ENCODE measurements at places on chromosomes 5 and 9.

- no peak for DNase-seq
Observed at GRCh38 chr9:69121155-69122081, 52.7 kb upstream of the TJP2 start.

GRCh38 chr9:27471366-27471765, 52.7 kb upstream of the IFNK start:
- DNase-seq: no peak

GRCh38 chr9:109780453-109781033, 545 bp downstream of the PALM2AKAP2 start:
- no peak for DNase-seq

DNA sequence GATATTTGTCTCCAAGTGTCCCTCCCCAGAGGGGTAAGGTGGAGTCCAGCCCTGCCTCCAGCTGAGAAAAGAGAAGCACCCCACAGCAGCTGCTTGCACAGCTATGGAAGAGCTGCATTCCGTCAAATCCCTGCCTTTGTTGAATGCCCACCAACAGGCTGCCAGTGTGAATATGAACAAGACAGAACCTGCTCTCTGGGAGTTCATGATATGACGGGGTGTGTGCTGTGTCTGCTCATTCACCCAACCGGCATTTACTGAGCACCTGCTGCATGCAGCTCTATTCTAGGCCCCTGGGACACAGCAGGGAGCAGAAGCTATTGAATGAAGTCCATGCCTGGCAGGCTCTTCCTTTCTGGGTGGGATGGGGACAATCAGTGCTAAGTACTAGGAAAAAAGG, 238.8 kb downstream of the GADD45G start:
- DNase-seq: no peak

DNA sequence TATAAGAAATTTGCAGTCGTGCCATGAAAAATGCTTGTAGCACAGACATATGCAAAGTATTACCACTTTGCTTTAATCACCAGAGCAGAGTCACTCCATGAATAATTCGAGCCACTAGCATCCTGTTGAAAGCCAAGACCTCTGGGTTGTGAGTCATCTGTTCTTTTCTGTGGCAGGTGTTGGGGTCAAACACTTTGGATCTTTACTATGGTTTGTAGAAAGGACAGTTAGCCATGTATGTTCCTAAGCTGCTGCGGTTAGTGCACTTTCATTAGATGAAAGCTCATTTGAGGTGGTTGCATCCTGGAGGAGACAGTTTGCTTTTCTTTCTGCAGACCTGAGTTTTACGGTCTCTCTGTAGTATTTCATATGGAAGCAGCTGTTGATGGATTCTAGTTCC, 223.7 kb downstream of the DMRT2 start:
- DNase-seq: no peak

DNA sequence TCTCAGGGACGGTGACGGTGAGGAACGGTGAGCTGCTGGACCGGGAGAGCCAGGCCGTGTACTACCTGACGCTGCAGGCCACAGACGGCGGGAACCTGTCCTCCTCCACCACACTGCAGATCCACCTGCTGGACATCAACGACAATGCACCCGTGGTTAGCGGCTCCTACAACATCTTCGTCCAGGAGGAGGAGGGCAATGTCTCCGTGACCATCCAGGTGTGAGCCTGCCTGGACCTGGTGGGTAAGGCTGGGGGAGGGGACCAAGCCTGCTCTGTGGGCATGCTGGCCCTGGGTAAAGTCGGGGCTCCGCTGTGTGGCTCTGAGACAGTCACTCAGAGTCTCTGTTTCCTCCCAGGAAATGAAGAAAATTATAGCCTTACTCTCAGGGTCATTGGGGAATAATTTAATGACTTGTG, 29.3 kb downstream of the CDHR2 start:
- no peak for DNase-seq

- no peak for DNase-seq
Observed at GRCh38 chr5:177487975-177488374, 9.4 kb downstream of the PDLIM7 start.

DNA sequence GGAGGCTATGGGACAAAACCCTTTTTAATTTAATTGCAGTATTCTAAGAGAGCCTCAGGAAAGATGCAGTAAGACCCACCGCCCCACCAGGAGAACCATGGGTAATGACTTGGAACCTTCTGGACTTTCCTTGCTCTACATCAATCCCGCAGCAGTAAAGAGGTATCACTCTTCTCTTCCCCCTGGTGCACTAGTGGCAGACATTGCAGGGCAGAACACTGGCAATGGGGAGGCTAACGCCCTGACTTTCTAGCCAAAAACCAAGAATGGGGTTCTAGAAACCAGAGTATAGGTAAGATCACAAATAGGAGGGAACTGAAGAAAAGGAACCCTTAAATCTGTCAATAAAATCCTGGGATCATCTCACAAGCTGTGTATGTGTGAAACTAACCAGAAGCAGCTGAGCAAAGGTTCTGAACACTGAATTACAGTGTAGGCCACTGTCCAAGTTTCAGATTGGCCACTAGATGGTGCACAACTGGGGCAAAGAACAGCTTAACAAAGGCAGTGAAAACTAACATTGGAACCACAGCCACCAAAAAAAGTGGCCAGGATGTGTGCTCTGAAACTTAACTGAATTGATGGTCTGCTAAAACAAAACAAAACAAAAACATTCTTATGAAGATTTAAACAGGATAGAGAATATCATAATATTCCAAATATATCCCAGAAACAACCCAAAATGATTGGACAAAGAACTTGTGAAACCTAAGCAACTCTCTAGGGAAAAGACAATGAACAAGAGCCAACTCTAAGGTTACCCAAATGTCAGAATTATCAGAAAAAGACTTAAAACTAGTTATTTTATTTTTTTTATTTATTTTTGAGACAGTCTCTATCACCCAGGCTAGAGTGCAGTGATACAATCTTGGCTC, 6.6 kb upstream of the FAM151B start:
- no peak for DNase-seq

- DNase-seq: no peak
Observed at GRCh38 chr9:35700942-35701341, 11.2 kb upstream of the TPM2 start.

DNA sequence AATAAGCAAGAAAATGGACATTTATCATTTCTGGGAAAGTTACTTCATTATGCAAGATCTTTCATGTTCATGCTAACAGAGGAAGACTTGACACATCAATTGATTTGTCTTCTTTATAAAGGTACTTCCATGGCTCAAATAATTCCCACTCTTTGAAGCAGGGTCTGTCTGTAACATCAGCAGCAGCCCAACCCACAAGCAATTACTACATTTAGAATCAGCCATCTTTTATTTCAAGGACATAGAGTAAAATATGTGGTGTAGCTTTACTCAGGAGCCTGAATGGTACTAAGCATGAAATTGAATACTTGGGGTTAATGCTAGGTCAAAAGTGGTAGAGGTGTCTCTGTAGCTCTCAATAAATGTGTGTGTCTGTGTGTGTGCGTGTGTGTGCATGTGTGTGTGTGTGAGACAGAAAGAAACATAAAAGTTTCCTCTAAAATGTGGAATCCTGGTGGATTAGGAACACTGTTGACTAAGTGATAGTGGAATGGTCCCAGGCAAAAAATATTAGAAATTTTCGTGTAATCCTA, 581.1 kb downstream of the CAAP1 start:
- no peak for DNase-seq

GRCh38 chr5:173229966-173230689, 4.9 kb downstream of the NKX2-5 start:
- no peak for DNase-seq

DNA sequence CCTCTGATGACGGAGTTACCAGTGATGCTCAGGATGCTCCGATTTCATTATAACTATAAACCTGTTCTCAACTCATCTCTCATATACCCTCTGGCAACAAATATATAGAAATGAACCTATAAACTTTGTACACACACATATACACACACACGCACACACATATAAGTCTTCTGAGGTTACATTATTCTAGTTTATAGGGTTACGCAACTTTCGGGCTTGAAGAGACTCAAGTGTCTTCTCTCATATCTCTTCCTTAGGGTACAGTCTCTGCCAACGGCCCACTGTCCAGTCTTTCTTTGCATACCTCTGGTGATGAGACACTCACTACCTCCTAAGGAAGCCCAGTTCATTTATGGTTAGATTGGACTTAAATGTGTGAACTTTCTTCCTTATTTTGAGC, 69.4 kb upstream of the TBC1D2 start:
- no peak for DNase-seq

DNA sequence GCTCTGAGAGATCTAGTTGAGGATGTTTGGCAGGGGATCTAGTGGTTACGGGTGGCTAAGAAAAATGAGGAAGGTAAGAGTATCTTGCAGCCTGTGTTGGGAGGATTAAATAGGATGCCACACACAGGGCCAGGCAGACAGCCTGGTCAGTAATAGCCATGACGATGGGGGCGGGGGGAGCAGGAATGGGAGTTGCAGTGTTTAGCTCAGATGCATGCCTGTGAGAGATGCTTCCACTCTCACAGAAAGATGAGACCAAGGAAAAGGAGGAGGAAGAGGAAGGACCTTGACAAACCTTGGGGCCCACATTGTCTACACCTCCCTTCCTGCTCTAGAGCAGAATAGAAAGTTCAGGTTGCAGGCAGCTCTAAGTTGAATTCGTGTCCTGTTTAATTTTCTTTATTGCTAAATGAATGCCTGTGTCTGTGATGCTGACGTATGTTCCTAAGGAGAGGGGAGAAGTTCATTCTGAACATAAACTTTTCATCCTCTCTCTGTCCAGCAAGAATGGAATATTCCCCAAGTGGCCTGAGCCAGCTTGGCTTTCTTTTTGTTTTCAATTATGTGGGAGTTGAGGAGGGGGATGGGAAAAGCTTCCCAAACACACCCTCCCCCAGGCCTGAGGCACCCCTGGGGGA, 28.7 kb downstream of the TGFBI start:
- no peak for DNase-seq

- DNase-seq: no peak
Observed at GRCh38 chr5:123783421-123783820, 271.4 kb downstream of the CSNK1G3 start.

GRCh38 chr5:76838481-76839261, 11.1 kb upstream of the S100Z start:
- DNase-seq: no peak

DNA sequence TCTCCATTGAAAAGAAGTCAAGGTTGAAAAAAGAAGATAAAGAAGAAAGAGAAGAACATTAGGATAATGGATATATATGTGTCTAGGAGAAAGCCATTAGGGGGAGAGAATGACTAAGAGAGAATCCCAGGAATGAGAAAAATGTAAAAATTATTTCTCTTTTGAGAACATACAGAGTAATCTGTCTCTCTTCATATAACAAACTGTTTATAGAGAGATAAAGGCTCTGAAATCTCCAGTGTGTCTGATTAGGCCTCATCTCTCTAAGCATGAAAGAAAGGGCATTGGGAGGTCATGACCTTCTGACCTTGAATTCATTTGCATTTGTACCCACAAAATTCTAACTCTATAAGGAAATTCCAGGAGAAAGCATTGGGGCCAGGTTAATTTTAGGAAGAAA, 3.5 kb upstream of the MPDZ start:
- no peak for DNase-seq

DNA sequence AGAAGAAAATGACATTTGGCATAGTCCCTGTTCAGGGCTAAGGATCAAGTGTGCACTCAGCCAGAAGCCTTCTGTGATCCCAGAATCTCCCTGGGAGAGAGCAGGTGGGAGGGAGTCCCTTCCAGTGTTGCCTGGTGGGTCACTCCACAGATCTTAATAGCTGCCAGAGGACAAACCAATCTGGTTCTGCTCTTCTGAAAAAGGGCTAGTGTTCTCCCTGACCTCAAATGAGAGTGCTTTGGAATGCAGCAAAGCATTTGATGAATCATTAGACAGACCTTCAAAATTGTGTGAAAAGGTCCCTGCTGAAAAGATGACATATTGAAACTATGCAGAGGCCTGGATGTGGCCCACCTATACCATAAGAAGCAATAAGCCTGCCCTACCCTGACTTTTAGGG, 339.7 kb downstream of the TMEM232 start:
- no peak for DNase-seq

- no peak for DNase-seq
Observed at GRCh38 chr9:124721109-124721906, 49.8 kb downstream of the NR6A1 start.
